H7 (cell line): ENCODE measurements at places on chromosomes 5 and 9. TPM values are rescaled to one million over a fixed set of nuclear protein-coding genes. Genes with fewer than 3 reads are reported as not detected.

Gene PSAT1
- total RNA-seq: 224 and 271 TPM in 2 replicates

Gene OBP2B
- not detected in 2 replicates for total RNA-seq

Gene FOXD4L4
- not detected in 2 replicates for total RNA-seq

Gene ADCY2
- 17.3 and 30.0 TPM in 2 replicates for total RNA-seq

Gene KLHL3
- 3.8 and 4.6 TPM in 2 replicates for total RNA-seq
